ENCODE measurements at places on chromosomes 7 and 10.

DNA sequence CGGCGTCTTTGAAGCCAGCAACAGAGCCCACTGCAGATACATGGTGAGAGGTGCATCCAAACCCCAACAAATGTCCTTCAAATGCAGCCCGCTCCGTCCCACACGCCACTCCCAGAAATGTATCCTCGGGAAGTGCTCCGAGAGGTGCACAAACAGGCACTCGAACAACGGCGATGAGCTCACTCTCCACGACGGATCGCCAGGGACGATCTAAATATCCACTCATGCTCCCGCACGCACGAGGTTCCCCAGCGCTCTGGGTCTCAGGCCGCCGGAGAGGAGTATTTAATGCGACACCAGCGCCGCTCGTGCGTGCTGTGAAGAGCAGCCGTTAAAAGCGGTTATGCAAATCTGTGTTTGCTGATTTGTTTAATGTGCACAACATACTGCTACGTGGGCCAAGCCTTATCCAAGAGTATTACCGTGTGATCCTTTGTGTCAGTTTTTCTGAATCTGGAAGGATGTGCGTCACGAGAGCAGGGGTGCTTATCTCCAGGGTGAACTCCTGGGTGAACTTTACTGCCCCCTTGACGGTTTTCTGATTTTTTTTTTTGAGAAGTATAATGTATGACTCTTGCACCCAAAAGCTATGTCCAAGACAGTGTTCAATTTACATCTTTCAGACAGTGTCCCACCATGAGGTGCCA, 48.5 kb upstream of the PPP2R2D start:
- DNase-seq: no peak

GRCh38 chr10:16717622-16718395, 99.4 kb downstream of the RSU1 start:
- DNase-seq: no peak

GRCh38 chr10:125158601-125159485, 1.5 kb downstream of the CTBP2 start:
- no peak for DNase-seq

- DNase-seq: no peak
These were observed 222.9 kb upstream of the MKLN1 start for GRCh38 chr7:131104596-131105293.

DNA sequence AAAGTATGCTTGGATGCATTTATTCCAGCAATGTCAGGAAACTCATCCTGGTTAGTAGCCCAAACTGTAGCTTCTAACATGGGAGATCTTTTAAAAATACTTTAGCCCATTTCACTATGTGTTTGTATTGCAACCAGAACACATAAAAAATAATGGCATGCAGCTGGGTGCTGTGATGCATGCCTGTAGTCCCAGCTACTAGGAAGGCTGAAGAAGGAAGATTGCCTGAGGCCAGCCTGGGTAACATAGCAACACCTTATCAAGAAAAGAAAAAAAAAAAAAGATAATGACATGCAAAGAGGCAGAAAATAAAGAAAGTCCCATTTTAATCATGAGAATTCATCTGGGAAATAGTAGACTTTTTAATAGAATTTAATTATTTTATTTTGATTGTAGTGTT, 517.0 kb upstream of the TEX47 start:
- no peak for DNase-seq
